ENCODE measurements at places on chromosomes 3 and 15.

DNA sequence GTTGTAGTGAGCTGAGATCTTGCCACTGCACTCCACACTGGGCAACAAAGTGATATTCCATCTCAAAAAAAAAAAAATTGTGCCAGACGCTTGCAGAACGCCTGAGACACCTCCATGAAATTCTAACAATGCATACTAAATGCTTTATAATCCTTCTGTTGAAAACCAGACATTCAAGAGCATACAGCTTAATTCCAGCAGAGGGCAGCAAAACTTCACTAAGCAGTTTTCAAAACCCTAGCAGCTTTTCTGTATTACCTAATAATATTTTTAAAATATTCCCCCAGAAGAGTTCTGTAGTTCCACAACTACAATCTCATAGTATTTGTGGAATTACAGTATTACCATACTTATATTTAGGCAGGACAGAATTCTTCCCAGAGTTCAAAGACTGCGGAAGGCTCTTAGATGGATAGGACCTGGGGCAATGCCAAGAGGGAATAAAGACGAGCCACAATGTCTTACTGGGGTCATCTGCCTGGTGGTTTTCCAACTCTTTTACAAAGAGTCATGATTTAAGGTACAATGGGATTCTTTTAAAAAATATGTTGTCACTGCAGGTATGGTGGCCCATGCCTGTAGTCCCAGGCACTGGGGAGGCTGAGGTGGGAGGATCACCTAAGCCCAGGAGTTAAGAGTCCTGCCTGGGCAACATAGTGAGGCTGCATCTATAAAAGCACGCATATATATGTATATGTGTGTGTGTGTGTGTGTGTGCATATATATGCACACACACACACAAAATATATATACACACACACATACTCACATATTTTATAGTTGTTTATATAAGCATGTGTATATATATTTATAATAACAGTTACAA is 19.6 kb upstream of the TASOR start:
- DNase-seq, result no peak

- no peak for DNase-seq
These were observed 587.9 kb downstream of the GBE1 start for GRCh38 chr3:81173514-81173913.

- no peak for DNase-seq
These were observed 40.3 kb downstream of the CDAN1 start for GRCh38 chr15:42696626-42697025.

- DNase-seq, result no peak
These were observed 1018.2 kb downstream of the DIPK2A start for GRCh38 chr3:144989807-144990206.

- DNase-seq, result no peak
These were observed 483.7 kb upstream of the SGO1 start for GRCh38 chr3:20669675-20670074.

GRCh38 chr3:105826778-105827634 is 41.8 kb downstream of the CBLB start:
- no peak for DNase-seq

GRCh38 chr3:62605413-62606068 is 232.2 kb upstream of the FEZF2 start:
- no peak for DNase-seq

DNA sequence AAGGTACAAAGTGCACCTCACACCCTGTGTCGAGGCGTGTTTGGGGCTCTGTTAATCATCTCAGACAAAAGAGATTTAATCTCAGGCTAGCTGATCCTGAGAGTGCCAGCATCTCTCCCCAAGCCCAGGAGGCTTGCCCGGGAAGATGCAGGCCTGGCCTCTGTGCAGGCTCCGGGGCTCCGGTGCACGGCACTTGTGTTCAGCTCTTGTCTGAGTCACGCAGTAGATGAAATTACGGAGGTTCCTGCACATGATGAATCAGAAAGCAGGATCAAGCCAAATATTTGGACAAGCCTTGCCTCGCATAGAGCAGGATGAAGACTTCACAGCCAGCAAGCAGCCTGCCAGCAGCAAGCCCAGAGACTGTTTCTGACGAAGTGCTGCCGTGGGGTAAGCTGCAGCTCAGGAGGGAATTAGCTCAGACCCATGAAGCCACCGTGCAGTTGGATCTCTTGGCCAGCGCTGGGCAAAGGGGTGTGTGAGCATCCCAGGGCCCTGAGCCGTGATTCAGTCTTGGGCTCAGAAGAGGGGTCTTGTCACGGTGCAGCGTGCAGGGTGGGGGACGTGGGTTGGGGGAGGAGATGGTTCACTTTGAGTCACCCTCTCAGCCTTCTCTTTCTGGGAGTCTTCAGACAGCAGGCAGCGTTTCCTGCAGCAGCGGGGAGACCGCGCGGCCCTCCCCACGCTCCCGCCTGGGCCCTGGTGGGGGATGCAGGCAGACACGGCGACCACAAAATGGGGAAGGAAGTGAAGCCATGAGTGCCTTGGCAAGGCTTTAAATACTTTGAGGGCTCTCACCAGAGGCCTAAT is 89.2 kb upstream of the MEF2A start:
- DNase-seq, result peak; percentile 50

DNA sequence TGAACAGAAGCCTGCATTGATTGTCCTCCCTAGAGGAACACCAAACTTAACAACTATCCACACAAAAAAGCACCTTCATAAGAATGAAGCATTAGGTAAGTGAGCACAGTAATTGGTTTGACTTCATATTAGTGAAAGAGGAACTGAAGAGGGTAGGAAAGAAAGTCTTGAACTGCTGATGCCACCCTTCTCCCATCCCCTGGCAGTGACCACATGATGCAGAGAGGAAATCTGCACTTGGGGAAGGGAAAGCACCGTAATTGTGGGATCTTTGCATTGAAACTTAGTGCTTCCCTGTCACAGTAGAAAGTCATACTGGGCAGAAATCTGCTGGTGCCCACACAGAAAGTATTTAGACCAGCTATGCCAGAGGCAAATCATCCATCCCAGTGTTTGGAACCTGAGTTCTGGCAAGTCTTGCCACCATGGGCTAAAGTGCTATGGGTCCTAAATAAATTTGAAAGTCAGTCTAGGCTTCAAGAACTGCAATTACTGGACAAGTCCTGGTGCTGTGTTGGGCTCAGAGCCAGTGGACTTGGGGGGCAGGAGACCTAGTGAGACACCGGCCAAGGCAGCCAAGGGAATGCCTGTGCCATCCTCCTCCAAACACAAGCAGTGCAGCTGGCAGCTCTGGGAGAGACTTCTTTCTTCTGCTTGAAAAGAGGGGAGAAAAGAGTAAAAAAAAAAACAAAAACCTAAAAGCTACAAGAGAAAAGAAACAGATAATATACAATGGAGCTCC is 63.6 kb downstream of the SLC15A2 start:
- DNase-seq, result no peak

DNA sequence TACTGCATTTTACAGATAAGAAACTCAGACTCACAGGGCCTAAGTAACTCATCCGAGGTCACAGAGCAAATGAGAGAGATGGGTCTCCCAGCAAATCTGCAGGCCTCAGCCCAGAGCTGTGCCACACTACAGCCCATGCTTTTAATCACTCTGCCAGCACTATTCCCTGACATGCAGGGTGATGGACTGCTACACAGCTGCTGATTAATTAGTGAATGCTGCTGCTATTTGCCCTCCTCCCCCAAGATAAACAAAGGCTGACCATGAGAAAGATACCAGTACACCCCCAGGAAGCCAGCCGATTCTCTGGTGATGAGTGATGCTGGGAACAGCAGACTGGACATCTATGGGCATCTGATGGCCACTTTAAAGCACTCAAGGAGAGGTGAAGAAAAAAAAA is 39.3 kb downstream of the RFTN1 start:
- DNase-seq, result no peak

GRCh38 chr3:6861625-6862000 is 698 bp downstream of the GRM7 start:
- no peak for DNase-seq

GRCh38 chr15:51401872-51402517 is 60.5 kb downstream of the GLDN start:
- DNase-seq, result peak; percentile 28

DNA sequence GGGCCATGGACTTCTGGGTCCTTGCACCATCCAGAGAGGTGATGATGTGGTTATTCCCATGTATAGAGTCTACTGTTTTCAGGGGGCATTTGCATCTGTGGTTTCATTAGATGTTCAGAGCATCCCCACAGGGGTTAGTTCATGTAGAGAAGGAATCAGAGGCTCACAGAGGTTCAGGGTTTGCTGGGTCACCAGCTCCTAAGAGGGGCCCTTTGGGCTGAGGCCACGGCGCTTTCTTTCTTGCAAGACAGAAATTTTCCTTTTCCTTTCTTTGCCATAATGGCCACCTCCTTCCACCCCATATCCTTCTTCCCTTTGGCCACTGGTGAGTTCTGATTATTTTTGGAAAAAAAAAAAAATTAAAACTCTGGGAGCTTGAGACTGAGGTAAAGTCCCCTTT is 62.3 kb downstream of the APBA2 start:
- DNase-seq, result no peak

DNA sequence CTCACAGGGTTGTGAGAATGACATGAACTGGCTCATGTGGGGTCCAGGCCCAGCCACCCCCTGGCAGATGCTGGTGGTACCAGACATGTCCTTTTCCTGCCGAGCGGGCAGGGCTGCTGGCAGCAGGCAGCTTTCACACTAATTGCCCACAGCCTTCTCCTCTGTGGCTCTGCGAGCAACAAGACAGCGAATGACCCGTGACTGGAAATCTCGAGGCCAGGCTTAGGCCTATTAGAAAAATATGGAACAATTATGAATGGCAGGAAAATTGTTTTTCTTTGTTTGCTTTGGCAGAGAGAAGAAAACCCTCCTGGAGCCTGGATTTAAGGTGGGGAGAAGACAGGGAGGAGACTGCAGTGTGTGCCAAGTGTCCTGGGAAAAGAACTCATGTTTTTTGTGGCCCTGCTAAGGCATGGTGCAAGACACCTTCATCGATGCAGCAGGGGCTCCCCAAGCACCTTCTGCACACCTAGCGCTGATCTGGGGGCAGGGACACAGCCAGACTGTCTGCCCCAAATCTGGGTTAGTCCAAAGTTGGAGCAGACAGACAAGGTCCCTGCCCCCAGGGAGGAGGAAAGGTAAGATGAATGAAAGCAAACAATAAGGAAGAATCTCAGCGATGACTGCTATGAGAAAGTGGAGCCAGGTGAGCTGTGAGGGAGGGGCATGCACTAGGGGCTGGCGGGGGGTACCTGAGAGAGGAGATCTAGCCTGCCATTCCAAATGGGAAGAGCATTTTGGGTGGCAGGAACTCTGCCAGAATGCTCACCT is 193.8 kb upstream of the TLE3 start:
- no peak for DNase-seq

GRCh38 chr3:5022187-5022965 is 43.1 kb downstream of the BHLHE40 start:
- DNase-seq, result peak; percentile 54

DNA sequence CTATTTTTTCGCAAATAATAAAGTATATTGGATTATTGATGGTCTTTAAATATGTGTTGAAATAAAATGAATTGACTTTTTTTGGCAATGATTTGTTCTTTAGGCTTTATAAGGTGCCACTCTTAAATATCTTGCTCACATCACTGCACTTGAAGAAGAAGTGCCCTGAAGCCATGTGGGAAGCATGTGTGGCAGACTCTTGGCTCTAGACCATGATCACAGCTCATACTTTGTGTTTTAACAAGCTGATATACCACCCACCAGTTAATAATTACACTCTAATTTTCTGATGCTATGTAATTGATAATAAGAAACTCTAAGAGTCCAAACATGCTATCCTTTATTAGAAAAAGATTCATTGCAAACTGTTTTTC is 52.1 kb upstream of the TGFBR2 start:
- DNase-seq, result no peak

DNA sequence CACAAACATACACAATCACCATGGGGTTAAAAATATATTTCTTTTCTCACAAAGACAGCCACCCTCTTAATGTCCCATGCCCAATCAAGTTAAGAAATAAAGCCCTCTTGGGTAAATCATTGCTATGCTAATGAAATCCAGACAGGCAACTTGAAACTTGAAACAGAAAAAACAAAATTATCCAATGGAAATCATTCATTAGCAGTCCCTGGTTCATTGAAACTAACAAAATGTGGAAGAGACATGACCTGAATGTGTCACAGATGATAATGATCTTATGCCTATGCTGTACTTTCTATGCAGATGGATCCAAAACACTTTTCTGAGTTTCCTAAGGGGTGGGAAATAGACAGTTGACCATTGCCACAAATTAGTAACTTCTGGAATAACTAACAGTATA is 983.7 kb downstream of the MCTP2 start:
- no peak for DNase-seq

GRCh38 chr3:8856721-8857120 is 87.3 kb upstream of the OXTR start:
- no peak for DNase-seq

DNA sequence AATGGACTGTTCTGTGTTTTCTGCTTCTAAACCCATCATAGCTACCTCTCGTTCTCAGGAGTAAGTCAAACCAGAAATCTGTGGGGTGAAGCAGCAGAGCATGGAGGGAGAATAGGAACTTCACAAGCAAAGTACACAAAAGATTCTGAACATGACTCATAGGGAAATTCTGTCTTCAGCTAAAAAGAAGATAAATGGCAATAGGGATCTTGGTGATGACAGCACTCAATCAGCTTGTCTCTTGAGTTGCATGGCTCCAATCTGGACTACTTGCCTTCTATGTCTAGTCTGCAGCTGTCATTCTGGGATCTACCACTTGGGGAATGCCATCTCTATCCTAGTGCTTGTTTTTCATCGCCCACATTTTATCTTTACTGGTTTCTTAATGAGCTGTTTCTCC is 13.5 kb upstream of the GRAMD1C start:
- DNase-seq, result no peak

GRCh38 chr3:127457094-127457475 is 133.4 kb downstream of the TPRA1 start:
- DNase-seq, result no peak

GRCh38 chr3:36704280-36704679 is 60.1 kb downstream of the DCLK3 start:
- no peak for DNase-seq

DNA sequence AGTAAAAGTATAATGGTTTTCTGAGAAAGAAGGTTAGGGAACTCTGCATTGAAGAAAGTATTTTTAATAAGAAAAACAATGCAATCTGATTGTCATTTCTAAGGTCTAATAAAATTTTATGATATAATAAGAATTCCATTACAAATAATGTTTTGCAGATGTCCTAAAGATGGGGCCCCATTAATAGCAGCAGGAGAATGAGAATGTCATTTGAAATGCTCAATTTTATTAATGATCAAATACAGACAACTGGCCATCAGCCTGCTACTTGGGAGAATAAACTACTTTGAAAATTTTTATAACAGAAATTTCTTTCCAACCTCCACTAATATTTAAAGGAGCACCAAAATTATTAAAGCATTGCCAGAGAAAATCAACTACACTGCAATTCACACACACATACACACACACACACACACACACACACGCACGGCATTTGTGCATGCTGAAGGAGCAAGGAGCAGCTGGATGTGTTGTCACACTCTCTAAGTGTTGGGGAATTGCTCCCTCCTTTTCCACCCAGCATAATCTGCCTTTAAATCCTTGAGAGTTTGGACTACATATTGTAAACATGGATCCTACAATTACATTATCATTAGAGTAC is 109.5 kb downstream of the THRB start:
- no peak for DNase-seq

GRCh38 chr3:179661777-179662176 is 8.9 kb downstream of the USP13 start:
- no peak for DNase-seq

Data from GM19239 (cell line).